ENCODE measurements at places on chromosomes 4 and X.

GRCh38 chrX:112846187-112846586, 5.6 kb upstream of the AMOT start:
- DNase-seq: no peak

DNA sequence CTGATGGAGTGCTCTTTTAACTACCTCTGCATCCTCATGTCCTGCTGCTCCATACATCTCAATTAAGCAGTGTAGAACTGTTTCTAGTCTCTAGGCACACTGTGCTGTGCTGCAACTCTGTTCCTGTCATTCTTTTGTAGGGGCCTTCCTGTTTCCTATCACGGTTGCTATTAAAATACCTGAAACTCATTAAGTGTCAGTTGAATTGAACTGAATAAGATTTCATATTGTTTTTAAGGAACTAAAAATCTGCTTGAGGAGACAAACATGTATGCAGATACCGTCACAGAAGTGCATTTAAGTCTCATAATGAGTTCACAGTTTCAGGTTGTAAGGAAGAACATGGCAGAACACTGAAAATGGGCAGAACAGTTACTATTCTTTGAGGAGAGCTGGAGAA, 170.1 kb downstream of the LARP7 start:
- no peak for DNase-seq

DNA sequence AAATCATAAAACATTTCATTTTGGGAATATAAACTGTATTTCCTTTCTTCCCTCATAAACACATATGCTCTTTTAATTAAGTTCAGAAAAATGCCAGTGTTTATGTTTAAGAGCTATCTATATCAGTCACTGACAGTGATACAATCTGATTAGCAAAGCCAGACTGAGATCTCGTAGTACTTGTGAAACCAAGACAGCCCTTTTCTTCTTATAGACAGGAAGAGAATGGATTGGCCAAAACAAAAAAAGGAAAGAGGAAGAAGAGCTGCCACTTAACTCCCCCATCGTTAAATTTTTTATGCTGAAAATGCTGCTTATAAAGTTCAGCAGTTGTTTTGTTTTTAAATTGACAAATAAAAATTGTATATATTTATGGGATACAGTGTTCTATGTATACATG, 87.4 kb downstream of the PLAC1 start:
- DNase-seq: no peak

DNA sequence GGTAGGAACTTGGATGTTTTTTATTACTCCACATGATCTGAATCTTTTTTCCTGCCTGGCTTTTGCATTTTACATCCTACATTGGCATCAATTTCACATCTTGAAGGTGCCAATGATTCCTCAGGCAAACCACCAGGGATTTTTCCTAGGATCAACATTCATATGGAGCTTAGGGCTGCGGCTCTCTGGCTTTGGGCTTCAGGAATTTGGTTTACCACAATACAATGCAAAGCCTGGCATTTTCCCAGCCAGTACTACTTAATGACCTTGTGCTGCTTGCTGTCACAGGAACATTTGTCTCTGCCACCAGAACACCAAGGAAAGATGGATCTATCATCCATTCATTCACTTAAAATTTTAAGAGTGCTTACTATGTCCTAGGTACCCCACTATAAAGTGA, 180.7 kb downstream of the PDGFC start:
- DNase-seq: no peak

Measured in stimulated activated CD4-positive, alpha-beta T cell treated with anti-CD3 and anti-CD28 coated beads, Interleukin-4, amount 100 ng/mL, for 4 hours (primary cell).